ENCODE measurements at places on chromosomes 12 and 14.

- no peak for DNase-seq
Measured at GRCh38 chr12:75489187-75489586, 8.6 kb downstream of the GLIPR1 start.

GRCh38 chr14:104477666-104478380, 101.7 kb upstream of the C14orf180 start:
- no peak for DNase-seq

DNA sequence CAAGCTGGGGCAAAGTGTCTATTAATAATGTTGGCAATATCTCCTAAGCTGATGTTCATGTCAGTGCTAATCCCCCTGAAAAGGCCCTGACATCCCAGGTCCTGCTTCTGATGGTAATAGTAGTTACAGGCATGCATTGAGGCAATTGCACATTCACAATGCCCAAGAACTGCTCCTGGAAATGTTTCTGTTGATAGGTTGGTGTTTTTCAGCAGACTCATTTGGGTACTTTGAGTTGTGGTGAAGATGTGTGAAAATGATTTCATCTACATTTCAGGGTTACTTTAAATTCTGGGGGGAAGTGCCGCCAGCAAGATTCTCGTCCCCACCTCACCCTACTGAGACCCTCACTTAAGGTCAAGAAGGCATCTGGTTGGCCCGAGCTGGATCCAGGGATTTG, 92.9 kb downstream of the BBS10 start:
- no peak for DNase-seq

DNA sequence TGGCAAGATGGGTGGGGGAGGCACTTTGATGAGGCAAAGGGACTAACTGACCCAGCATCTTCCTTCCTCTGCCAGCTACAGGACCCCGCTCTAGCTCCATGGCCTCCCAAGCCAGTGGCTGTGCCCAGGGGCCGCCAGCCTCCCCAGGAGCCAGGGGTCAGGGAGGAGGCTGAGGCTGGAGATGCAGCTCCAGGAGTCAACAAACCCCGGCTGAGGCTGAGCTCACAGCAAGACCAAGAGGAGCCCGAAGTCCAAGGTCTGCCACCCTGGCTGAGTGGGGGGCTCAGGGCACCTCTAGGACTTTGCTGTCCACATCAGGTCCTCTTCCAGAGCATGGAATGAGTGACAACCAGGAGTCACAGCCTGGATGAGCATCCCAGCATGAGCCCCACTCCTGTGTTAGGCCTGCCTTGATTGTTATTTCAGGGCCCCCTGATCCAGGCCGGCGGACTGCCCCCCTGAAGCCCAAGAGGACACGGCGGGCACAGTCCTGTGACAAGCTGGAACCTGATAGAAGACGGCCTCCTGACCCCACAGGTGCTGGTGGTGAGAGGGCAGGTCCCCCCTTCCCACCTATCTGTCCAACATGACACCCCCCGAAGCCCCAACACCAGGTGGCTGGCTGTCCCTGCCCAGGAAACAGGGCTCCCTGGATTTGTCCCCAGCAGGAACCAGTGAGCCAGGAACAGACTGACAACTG, 2.5 kb upstream of the CPNE6 start:
- DNase-seq: no peak

DNA sequence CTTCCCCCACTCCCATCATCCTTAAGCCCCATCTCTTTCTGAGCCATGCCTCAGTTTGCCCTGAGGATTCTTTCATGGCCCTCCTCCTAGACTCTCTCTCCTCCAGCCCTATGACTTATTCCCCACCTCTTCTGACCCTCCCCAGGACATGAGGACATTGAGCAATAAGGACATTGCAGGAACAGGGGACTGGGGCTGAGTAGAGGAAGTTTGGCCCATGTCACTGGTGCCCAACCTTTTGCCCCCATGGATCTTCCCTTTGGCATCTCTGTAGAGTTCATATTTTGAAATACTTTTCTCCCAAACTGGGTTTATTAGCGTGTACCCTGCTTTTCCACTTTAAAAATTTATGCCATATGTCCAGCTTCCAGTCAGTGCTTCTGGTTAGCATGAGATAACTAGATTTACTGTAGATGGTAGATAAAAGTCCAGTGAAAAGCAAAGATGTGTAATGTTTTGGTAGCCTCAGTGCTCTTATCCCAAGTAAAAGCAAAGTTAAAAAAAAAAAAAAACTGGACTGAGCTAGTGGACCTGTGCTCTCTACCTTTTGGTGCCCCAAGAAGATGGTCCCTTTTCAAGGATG, 6.1 kb upstream of the LRP1-AS start:
- no peak for DNase-seq

DNA sequence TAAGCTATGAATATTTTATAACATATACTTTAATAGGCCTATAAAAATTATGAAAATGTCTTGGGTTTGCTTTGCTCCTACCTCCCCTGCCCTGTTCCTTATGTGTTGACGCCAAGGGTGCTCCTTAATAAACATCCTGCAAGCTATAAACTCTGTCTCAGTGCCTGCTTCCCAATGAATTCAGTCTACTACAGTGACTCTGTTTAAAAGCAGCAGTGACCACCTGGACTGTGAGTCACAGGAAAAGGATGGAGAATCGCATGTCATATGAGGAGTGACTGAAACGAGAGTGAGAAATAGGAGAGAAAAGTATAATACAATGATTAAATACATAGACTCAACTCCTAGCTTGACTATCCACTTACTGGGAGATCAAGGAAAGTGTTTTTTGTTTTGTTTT, 41.1 kb upstream of the CFAP54 start:
- no peak for DNase-seq

DNA sequence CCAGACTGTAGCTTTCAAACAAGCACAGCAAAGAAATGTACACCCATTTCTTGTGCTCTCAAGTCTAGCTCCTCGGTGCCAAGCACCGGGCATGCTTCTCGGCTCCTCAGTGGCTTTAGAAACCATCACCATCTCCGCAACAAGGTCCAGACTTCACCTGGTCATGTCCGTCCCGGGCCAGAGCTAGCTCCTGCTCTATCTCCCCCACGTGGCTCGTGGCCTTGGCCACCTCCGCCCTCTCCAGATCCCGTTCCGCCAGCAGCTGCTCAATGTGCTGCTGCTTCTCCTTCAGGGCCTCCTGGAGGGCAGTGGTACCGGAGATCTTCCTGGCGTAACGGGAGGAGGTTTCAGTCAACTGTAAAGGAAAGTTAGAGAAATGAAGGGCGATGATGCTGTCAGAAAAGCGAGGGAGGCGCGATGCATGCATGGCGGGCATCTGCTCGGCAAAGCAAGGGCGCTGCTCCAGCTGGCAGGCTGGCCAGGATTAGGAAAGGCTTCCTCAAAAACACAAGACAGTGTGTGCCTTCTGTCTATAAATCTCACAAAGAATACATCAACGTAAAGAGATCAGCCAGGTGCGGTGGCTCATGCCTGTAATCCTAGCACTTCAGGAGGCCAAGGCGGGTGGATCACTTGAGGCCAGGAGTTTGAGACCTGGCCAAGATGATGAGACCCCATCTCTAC, 67.4 kb downstream of the CLIP1 start:
- no peak for DNase-seq

- DNase-seq: no peak
Measured at GRCh38 chr12:113252494-113252893, 31.2 kb downstream of the TPCN1 start.

All from esophagus squamous epithelium (tissue), 5 donors.